ENCODE measurements at places on chromosomes 3 and 15. TPM values are rescaled to one million over a fixed set of nuclear protein-coding genes. Genes with fewer than 3 reads are reported as not detected.

CSPG4 gene
- polyA plus RNA-seq = 0.67 TPM

C3orf85 gene
- polyA plus RNA-seq = not detected

KNG1 gene
- polyA plus RNA-seq = not detected

P2RY12 gene
- not detected for polyA plus RNA-seq

EFL1 gene
- polyA plus RNA-seq = 32.0 TPM

NANOGP8 gene
- not detected for polyA plus RNA-seq

SH2D7 gene
- polyA plus RNA-seq = not detected

BTLA gene
- polyA plus RNA-seq = 0.08 TPM

GP9 gene
- not detected for polyA plus RNA-seq

ZKSCAN7 gene
- polyA plus RNA-seq = 1.9 TPM

HOMER2 gene
- 12.4 TPM for polyA plus RNA-seq

SCAANT1 gene
- not detected for polyA plus RNA-seq

CELSR3 gene
- 0.25 TPM for polyA plus RNA-seq

SLC28A2 gene
- not detected for polyA plus RNA-seq

SPINK8 gene
- polyA plus RNA-seq = not detected

KLHL18 gene
- 33.4 TPM for polyA plus RNA-seq

LDHAL6B gene
- polyA plus RNA-seq = not detected

ADAMTS9 gene
- 0.43 TPM for polyA plus RNA-seq

RTP3 gene
- not detected for polyA plus RNA-seq

GATA2 gene
- not detected for polyA plus RNA-seq

CLRN1 gene
- not detected for polyA plus RNA-seq
